ENCODE measurements at places on chromosomes 3 and 15. TPM values are rescaled to one million over a fixed set of nuclear protein-coding genes. Genes with fewer than 3 reads are reported as not detected.

The PROK2 gene
- polyA plus RNA-seq, result not detected

GRCh38 chr3:66401157-66401550, 99.7 kb downstream of the LRIG1 start:
- DNase-seq, result no peak

DNA sequence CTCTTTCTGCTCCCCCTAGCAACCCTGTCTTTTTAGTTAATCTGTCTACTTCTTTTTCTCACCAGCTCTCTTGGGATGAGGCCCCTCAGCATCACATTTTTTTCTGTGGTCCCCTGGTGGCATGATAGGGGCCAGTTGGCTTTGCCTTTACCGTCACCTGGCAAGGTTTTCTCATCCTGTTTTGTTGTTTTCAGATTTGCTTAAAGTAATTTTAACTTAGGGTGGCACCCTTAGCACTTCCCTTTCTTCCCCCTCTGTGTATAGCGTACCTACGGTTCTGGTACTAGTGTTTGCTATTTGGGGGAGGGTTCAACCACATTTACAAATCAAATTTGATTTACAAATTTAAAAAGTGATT, 35.6 kb downstream of the PDCD6IP start:
- DNase-seq, result no peak

The CCDC54 gene
- polyA plus RNA-seq, result not detected

The ANKRD34C gene
- polyA plus RNA-seq, result not detected

DNA sequence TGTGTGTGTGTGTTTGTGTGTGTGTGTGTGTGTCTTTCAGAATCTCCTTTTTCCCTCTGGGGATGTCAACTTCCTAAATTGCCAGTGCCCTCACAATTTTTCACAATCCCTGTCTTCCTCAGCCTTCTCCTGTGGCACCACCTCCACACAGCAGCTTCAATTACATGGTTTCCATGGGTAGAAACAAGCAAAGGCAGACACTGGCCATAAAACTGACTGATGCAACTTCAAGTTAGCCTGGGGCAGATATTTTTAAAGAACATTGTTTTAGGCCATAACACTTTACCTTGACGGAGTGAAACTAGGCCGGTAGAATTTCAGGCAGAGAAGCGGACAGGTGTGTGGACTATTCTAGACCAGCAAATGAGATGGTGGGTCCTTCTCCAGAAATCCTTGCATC, 405.8 kb upstream of the SUCLG2 start:
- no peak for DNase-seq

The ITIH3 gene
- not detected for polyA plus RNA-seq

DNA sequence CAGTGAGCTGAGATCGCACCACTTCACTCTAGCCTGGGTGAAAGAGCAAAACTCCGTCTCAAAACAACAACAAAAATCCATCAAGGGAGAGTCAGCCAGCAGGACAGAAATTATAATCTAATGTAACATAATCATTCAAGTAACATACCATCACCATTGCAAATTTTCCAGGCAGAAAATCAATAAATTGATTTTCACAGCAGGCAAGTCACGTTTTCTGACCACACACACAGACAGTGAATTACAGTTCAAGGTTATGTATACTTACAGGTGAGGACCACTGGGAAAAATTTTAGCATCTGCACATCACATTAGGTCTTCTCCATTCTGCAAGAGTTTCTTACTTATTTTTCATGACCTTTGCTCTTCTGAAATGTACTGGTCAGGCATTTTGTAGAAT, 29.9 kb upstream of the NPAP1 start:
- no peak for DNase-seq

GRCh38 chr3:24598695-24599470, 104.2 kb upstream of the THRB start:
- no peak for DNase-seq

DNA sequence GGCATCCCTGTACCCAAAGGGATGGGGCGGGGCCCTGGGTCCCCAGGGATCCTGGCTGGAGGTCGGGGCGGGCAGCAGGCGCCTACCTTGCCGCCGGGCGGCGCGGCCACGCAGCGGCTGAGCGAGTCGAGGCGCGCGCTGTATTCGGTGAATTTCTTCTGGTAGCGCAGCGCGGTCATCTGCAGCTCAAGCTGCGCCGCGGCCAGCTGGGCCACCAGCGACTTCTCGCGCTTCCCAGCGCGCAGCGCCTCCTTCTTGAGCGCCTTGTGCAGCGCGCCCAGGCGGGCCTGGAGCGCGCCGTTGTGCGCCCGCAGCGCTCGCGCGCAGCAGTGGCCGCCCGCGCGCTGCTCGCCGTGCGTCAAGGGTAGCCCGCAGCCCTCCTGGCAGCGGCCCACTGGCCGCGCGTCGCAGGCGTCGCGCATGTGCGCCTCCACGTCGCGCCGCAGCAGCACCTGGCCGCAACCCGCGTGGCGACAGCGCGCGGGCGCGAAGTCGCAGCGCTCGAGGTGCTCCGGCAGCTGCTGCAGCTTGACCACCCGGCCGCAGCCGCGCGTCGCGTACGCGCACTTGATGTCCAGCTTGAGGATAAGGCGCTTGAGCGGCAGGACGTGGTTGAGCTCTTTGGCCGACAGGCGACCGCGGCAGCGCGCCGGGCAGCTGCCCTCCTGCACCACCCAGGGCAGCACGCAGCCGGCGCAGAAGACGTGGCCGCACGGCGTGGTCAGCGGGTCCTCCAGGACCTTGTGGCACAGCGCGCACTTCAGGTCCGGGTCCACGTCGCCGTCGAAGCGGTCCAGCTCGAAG, 522 bp downstream of the PDZRN3 start:
- no peak for DNase-seq

The PRSS50 gene
- polyA plus RNA-seq, result not detected

The LMCD1 gene
- not detected for polyA plus RNA-seq

DNA sequence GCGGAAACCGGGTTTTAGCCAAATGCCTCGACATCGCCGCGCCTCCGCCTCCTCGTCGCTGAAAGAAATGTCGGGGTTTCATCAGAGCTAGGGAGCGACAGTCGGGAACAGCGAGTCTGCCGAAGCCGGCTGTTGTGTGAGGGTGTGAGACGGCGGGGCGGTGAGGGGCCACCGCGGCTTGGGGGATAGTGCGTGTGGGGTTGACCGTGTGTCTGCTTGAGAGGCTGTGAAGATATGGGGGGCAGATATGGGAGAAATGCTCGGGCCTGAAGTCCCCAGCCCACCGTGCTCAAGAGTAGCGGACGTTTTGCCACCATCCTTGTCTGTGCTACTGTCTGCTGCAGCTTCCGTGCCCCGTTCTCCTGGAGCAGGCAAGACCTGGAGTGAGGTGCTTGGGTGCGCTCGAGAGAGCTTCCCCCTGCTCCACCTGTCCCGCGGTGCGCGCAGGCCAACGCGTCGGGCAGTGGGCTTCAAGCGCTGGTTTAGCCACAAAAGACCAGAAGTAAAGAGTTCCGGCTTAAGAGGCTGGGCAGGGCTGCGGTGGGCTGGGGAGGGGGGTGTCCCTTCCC, 716 bp upstream of the ISLR2 start:
- no peak for DNase-seq

DNA sequence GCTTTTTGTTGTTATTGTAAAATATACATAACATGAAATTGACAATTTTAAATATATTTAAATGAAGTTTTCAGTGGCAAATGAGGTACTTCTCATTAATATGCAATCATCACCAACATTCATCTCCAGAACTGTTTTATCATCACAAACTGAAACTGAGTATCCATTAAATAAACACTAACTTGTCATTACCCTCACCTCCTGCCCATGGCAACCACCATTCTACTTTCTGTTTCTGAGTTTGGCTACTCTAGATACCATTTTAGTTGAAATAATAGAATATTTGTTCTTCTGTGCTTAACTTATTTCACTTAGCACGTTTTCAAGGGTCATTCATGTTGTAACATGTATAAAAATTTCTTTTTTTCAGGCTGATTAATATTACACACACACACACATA, 834.3 kb downstream of the PLOD2 start:
- DNase-seq, result no peak

- no peak for DNase-seq
These were observed 209.4 kb downstream of the DIPK2A start for GRCh38 chr3:144181062-144181461.

DNA sequence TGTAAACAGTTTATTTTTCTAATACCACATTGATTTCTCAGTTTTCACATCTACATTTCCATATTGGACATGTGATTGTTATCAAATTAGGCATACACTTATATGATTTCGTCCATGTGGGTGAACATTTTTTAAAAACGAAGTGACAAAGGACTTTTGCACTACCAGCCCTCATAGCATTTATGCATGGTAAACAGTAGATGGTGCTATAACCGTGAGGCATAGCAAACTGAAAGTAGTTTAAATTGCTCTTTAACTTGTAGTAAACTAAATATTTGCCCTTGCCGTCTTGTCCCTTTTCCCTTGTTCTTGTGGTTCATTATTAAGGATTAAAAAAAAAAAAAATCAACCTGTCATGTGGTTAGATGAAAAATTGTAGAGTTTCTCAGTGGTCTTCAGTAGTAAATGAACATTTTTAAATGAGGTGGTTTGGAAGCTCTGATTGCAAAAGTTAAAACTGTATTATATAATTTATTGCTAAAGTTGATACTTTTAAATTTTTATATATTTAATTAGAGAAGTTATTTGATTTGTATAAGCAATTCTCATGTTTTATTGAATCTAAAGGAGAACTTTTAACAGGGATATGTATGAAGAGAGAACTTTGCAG, 24.0 kb downstream of the STX19 start:
- DNase-seq, result peak; percentile 44

DNA sequence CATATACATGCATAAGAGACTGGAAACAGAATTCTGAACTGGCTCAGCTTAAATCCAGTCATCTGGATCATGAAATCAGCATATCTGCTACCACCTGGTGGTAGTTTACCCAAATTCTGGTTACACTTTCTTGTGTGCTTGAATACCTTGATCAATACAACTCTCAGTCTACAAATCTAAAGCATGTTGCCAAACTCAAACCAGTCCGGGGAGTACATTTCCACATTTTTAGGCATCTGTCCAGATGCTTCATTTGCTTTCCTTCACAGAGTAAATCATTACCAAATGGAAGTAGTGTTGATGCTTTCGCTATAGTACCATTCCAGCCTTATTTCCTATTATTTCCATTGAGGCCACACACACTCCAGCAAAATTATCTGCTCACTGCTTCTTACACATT, 126.4 kb downstream of the P2RY1 start:
- DNase-seq, result no peak

The STRIT1 gene
- polyA plus RNA-seq, result not detected

GRCh38 chr3:67661089-67661488, 6.7 kb upstream of the SUCLG2 start:
- DNase-seq, result no peak

GRCh38 chr15:70238917-70239316, 141.2 kb upstream of the TLE3 start:
- no peak for DNase-seq

DNA sequence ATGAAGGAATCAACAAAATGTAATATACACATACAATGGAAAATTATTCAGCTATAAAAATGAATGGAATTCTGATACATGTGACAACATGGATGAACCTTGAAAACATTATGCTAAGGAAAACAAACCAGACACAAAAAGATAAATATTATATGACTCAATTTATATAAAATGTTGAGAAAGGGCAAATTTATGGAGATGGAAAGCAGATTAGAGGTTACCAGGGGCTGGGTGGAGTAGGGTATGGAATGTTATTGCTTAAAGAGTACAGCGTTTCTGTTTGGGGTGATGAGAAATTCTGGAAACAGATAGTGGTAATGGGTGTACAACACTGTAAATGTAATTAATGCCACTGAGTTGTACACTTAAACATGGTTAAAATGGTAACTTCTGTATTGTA, 50.9 kb downstream of the EMC4 start:
- DNase-seq, result no peak

The CMTM7 gene
- 28.2 TPM for polyA plus RNA-seq

- no peak for DNase-seq
These were observed 47.0 kb downstream of the DHX30 start for GRCh38 chr3:47849699-47850563.

DNA sequence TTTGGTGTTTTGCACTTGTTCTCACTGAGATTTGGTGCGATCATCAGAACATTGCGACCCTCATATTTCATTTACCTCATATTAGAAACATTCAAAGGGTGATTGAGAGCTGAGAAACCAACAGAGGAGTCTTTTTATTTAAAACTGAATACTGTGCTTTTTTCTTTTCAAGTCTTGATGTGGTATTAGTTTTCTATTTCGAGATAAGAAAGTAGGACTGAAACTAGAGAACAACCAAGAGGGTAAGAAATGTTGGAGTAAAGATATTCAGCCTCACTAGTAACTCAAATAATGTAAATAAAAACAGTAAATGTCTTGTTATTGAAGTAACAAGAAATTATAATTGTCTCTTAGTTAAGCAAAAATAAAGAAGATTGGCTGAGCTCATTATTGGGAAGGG, 26.5 kb downstream of the EFHB start:
- no peak for DNase-seq

DNA sequence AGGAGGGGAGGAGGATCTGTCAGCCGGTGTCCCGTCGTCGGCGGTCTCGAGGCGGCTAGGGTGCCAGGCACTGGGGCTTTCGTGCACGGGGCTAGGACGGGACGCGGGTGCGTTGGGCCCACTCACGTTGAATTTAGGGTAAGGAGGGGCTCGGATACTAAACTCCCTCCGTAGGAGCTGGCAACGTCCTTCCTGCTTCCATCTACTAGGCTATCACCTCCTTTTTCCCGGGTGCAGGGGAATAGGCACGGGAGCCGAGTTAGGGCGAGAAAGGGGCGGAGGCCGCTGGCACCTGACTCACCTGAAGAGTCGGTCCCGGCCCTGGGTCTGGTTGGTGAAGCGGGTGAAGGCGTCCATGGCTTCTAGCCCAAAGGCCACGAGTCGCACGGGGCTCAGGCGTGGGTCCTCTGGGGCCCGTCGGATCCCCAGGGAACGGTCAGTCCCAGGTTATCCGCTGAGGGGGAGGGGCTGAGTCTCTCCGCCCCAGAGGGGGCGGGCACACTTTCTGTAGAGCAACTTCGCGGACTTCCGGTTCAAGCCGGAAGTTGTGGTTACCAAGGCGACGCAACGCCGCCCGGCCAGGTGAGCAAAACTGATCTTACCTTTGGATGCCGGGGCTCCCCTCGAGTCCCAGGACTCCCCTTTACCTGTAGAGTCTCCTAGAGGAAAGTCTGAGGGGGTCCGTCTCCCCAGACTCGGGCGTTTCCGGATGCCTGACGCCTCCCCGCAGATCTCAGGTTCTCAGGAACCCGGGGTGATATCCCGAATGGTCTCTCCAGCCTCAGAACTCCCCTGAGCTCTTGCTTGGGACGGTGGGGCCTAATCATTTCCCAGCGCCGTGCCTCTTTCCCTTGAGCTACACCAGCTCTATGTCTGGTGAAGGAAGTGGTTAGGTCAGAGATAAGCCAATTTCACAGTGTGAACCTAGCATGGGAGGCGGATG, at the start of the genes PEX11A and WDR93:
Gene PEX11A (minus strand): TSS at position 479 of the 943 bp plus-strand sequence. CDS start 122 bp downstream, at position 357.
Gene WDR93 (plus strand): TSS at position 536 of the 943 bp plus-strand sequence. CDS start 10,936 bp downstream, outside the sequence.
- peak; percentile 69 for DNase-seq

- DNase-seq, result peak; percentile 16
These were observed 1.6 kb downstream of the SPRED1 start for GRCh38 chr15:38254051-38254883.

Measured in immature natural killer cell (primary cell).